Aorta (tissue), 5 donors: ENCODE measurements at places on chromosomes 2 and 18. TPM values are rescaled to one million over a fixed set of nuclear protein-coding genes. Genes with fewer than 3 reads are reported as not detected.

Gene SH3RF3
- 24.4 TPM for total RNA-seq

Gene ADRA2B
- total RNA-seq: 0.81 TPM

Gene DOK6
- total RNA-seq: 5.7 TPM

Gene DNAJC5G
- not detected for total RNA-seq

Gene CFC1
- not detected for total RNA-seq

Gene RUFY4
- 0.45 TPM for total RNA-seq

Gene DTNA
- total RNA-seq: 101 TPM

Gene MEP1B
- not detected for total RNA-seq

DNA sequence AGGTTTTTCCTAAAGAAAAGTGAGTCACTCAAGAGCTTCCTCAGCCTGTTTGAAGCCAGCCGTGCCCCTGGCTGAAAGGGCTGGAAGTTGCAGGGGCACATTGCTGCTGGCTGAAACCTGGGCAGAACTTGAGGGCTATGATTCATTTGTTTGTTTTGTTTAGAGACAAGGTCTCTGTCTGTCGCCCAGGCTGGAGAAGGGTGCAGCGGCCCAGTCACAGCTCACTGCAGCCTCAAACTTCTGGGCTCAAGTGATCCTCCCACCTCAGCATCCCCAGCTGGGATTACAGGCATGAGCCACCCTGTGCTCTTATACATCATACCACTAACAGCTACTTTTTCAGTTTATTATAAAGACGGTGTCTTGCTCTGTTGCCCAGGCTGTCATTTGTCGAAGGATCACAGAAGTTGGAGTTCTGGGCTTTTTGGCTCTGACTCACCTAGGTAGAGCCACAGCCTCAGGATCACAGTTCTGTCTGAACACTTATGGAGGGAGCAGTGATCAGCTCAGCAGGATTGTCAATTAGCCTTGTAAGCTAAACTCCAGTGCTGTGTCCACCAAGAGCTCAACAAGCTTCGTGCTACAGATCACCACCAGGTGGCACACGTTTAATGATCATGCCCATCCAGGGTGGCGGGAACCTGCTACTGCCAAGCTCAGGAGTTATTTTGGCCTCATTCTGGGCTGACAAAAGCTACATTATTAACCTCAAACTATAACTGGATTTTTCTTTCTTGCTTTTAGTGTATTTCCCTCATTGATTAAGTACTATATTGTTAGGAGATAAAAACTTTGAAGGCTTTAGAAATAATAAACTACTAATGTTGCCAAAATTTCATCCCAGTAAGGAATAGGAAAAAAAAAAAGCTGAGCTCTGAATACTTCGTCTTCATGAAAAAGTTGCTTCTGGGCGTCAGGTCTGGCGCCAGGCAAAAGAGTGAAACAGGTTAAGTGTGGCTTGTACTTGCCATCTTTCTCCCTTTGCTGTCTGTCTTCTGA lies 57.9 kb downstream of the ARHGEF33 start:
- DNase-seq: peak; percentile 84
- no peak overlapping the region for H3K4me3 ChIP-seq
- H3K4me1 ChIP-seq: no peaks in the 10 kb centered on the region
- H3K27me3 ChIP-seq: no peaks in the 10 kb centered on the region
- peaks cover 2% of the 10 kb centered on the region for H3K36me3 ChIP-seq

- DNase-seq: no peak
- no peaks in the 10 kb centered on the region for H3K36me3 ChIP-seq
- no peak overlapping the region for H3K27ac ChIP-seq
- peaks cover 3% of the 10 kb centered on the region for H3K27me3 ChIP-seq
- no peaks in the 10 kb centered on the region for H3K4me1 ChIP-seq
- no peak overlapping the region for H3K4me3 ChIP-seq
Measured at GRCh38 chr2:60438653-60439052, 114.8 kb downstream of the BCL11A start.

DNA sequence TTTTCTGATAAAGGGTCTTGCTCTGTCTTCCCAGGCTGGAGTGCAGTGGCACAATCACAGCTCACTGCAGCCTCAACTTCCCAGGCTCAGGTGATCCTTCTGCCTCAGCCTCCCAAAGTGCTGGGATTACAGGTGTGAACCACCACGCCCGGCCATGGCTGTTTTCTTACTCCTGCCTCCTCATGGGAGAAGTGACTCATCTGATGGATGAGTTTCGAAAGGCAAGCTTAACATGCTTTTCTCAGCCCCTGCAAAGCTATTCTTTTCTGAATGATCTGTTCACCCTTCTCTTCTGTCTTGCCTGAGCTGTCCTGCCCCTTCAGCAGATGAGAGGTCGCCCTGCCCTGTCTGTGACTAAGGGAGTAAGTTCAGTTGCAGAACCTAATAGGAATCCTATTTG lies 929 bp upstream of the CREG2 start:
- H3K27ac ChIP-seq: no peak overlapping the region
- no peaks in the 10 kb centered on the region for H3K36me3 ChIP-seq
- no peaks in the 10 kb centered on the region for H3K27me3 ChIP-seq
- no peak for DNase-seq
- H3K4me3 ChIP-seq: no peak overlapping the region

DNA sequence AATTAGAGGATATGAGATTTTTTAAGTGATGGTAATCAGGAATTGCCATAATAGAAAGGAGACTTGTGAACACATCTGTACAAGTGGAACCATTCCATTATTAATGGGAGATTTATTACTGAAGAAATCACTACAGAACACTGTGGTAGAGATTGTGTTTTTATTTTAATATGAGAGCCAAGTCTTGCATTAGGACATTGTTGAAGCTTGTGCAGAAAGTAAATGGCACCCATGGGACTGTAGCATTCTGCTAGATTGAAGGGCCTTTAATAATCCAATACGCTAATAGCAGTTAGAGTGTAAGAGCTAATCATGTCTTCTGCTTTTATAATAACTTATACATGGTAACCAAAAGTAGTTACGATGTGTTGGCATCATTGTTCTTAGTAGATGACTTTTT lies 83.6 kb downstream of the VRK2 start:
- no peak for DNase-seq
- H3K27me3 ChIP-seq: no peaks in the 10 kb centered on the region
- H3K36me3 ChIP-seq: no peaks in the 10 kb centered on the region
- H3K27ac ChIP-seq: no peak overlapping the region

DNA sequence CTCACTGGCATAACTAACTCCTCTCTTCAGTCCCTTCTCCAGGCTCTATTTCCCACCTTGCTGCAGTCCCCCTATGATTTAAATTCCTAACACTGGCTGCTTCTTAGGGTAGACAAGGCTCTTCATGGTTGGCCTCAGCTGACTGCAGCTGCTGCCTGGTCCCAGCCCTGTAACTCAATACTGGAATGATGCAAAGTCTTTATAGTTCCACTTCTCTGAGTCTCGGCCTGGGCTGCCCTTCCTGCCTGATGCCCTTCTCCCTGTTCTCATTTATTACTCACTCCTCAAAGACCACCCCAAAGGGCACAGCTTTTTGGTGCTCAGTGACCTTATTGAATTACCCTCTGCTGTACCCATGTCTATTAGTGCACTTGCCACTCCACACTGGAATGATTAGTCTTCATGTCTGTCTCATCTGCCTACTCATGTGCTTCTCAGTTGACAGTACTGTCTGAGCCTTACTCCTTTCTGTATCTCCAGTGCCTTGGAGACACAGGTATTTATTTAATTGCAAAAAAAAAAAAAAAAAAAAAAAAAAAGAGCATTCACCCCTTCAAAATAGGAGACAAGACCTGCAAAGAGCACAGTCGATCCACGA lies 199.4 kb upstream of the REV1 start:
- no peaks in the 10 kb centered on the region for H3K27me3 ChIP-seq
- H3K36me3 ChIP-seq: no peaks in the 10 kb centered on the region
- no peaks in the 10 kb centered on the region for H3K4me1 ChIP-seq
- H3K27ac ChIP-seq: no peak overlapping the region
- DNase-seq: no peak

- no peak for DNase-seq
- no peak overlapping the region for H3K27ac ChIP-seq
- H3K36me3 ChIP-seq: no peaks in the 10 kb centered on the region
Measured at GRCh38 chr18:37124516-37124915, 295.6 kb downstream of the KIAA1328 start.

- no peaks in the 10 kb centered on the region for H3K36me3 ChIP-seq
- no peak overlapping the region for H3K4me3 ChIP-seq
- no peak for DNase-seq
- H3K27ac ChIP-seq: no peak overlapping the region
Measured at GRCh38 chr2:60796573-60797509, 40.8 kb downstream of the PAPOLG start.
